CD4-positive, CD25-positive, alpha-beta regulatory T cell (primary cell): ENCODE measurements at places on chromosomes 7 and 10. TPM values are rescaled to one million over a fixed set of nuclear protein-coding genes. Genes with fewer than 3 reads are reported as not detected.

The ANKRD61 gene
- total RNA-seq = not detected

The OR2A1 gene
- not detected for total RNA-seq

The VSTM4 gene
- total RNA-seq = not detected

The PTPRZ1 gene
- not detected for total RNA-seq

The GPR158 gene
- not detected for total RNA-seq

The SLC18A3 gene
- total RNA-seq = not detected

The NAT16 gene
- total RNA-seq = not detected

The C10orf67 gene
- 0.49 TPM for total RNA-seq
